ENCODE measurements at places on chromosomes 12 and 14.

- DNase-seq, result peak; percentile 95
These were observed 48.7 kb upstream of the PLXNC1 start for GRCh38 chr12:94099632-94100031.

DNA sequence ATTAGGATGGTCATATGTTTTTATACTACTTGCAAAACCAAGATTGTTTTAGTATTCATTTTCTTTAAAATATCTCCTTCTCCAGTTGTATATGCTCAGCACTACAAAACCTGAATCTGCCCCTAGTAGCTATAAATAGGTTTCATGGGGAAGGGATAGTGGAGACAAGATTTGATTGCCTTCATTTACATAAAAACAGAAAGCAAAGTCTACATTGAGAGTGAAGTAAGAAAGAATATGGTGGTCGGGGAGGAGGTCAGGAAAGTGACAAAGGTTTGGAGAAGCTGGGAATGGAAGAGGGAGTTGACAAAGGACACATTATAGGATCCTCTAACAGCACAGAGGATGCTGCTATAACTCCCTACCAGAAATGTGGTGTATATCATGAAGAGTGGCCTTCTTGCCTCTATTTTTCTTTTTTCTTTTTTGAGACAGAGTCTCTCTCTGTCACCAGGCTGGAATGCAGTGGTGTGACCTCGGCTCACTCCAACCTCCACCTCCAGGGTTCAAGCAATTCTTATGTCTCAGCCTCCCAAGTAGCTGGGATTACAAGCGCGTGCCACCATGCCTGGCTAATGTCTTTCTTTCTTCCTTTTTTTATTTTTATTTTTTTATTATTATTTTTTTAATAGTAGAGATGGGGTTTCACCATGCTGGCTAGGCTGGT is 6.6 kb upstream of the LRP6 start:
- peak; percentile 75 for DNase-seq

GRCh38 chr14:74935360-74935680 is 12.3 kb upstream of the RPS6KL1 start:
- DNase-seq, result no peak

DNA sequence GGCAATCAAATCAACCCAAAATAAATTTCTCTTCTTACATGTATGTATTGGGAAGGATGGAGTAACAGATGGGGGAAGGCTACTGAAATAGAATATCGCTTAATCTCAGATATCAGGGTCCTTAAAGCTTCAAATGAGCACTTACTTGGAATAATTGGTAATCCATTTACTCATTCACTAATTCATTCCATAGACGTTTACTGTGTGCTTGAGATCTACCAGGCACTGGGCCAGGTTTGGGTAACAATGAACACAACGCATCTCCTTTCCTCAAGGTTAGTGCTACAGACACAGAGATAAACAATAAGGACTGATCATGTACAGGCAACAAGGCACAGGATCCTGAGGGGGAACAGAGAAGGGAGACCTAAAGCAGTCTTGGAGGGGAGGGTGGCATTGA is 54.4 kb upstream of the KRR1 start:
- no peak for DNase-seq

DNA sequence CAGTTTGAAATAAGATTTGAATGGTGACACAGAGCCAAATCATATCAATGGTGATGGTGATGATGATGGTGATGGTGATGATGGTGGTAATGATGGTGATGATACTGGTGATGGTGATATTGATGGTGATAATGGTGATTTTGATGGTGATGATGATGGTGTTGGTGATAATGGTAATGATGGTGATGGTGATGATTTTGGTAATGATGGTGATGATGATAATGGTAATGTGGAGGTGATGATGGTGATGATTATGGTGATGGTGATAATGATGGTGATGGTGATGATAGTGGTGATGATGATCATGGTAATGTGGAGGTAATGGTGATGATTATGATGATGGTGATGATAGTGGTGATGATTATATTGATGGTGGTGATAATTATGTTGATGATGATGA is 311.9 kb upstream of the SFSWAP start:
- DNase-seq, result no peak

DNA sequence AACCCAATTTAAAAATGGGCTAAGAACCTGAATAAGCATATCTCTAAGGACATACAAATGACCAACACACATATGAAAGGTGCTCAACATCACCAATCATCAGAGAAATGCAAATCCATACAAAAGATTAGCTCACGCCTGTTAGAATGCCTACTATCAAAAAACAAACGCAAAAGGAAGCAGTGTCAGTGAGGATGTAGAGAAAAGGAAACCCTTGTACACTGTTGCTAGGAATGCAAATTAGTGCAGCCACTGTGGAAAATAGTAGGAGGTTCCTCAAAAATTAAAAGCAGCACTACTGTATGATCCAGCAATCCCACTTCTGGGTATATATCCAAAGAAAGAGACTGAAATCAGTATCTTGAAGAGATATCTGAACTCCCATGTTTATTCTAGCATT is 133.0 kb downstream of the CPNE8 start:
- DNase-seq, result no peak

DNA sequence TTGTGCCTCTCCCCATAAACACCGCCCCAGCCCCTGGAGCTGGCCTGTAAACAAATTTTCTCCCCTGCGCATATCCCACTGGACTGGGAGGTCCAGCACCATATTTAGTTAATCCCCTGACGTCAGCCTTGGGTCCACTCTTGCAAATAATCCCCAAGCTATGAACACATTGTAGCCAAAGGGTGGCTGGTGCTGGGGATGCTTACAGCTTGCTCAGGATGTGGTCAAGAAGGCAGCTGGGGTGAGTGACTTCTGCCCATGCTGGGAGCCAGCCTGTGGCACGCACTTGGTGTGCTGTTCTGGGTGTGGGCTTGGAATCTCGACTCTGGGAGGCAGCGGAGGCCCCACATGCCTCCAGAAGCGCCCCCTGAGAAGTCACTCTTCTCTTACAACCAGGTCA is 32.1 kb downstream of the CMKLR1 start:
- no peak for DNase-seq

GRCh38 chr14:48580692-48581091 is 905.3 kb upstream of the MDGA2 start:
- DNase-seq, result no peak

- DNase-seq, result no peak
These were observed 39.3 kb downstream of the MED13L start for GRCh38 chr12:116238149-116238548.

DNA sequence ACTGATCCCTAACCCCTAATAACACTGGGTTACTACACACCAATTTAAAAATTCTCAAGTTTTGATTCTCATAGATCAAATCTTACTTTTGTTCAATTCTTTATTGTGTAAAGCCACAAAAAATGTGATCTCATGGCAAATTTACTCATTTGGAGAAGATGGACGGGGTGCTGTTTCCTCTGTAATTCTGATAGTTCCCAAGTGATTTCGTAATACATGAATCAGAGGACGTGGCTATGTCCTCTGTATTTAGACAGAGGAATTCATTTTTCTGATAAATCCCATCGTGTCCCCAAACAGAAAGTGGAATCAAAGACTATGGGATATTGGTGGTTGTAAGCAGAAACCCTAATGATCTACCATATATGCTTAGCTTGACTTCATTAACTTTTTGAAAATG is 76.6 kb upstream of the GNG2 start:
- peak; percentile 75 for DNase-seq
